OCI-M1 (cell line): ENCODE measurements at places on chromosomes 11 and 22.

DNA sequence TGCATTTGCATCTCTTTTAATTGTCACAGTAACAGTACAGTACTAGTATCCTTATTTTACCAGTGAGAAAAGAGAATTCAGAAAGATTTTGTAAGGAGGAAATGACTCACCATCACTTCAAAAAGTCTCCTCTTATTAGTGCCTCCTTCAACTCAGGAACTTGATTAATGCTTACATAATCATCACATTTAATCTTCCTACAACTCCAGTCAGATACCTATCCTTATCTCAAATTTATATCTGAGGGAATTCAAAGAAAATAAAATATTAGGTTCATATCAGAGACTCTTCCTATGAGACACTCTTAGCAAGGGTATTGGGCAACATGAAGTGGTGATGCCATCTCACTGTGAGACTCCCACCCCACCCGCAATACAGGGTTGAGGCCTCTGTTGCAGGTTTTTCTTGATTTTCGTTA lies 26.1 kb upstream of the CTSC start:
- peak; percentile 61 for DNase-seq

DNA sequence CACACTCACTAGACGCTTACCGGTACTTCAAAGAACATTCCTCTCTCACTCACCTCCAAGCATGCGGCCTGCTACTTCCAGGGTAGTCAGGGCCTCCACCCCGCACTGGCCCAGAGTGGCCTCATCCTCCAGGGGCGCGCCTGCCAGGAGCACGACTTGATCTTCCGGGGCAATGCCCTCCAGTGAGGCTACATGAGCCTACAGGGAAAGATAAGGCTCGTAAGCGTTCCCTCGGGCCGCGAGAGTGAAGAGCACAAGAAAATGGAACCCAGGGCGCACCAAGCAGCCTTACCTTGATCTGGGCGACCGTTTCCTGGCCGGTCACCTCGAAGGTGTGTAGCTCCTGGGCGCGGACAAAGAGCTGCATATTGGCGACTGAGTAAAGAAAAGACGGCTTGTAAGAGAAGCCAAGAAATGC lies 478 bp downstream of the FAU start:
- DNase-seq: peak; percentile 37

DNA sequence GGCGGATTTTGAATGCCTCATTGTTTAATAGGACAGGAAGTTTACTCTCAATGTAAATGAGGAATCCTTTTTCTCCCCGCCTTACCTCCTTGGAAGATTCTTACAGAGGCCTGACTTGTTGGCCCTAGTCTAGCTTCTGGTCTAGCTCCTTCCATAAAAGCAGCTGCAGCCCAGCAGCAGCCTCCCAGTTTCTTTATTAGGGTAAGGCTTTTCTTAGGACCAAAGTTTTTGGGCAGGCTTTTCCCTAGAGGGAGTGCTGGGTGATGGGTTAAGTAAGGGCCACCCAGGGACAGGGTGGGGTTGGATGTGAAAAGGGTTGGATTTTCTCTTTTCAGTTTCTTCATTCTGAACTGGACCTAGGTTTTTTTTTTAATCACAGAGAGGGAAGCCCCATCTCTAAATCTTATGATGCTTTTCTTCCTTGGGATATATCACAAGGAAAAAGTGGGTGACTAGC lies 49.7 kb downstream of the LIF start:
- no peak for DNase-seq

DNA sequence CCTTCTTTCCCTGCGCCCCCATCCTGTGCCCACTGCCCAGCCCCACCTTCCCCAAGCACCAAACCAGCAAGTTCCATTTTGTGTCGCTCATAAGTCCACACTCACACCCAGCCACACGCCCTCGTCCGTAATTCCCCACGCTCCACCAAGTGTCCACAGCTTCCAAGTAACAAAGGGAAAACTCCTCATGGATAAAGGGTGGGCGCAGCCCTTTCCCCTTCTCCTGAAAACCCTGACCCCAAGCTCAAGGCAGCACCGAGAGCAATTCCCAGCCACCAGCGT lies 458 bp downstream of the FXYD6 start:
- DNase-seq: no peak

DNA sequence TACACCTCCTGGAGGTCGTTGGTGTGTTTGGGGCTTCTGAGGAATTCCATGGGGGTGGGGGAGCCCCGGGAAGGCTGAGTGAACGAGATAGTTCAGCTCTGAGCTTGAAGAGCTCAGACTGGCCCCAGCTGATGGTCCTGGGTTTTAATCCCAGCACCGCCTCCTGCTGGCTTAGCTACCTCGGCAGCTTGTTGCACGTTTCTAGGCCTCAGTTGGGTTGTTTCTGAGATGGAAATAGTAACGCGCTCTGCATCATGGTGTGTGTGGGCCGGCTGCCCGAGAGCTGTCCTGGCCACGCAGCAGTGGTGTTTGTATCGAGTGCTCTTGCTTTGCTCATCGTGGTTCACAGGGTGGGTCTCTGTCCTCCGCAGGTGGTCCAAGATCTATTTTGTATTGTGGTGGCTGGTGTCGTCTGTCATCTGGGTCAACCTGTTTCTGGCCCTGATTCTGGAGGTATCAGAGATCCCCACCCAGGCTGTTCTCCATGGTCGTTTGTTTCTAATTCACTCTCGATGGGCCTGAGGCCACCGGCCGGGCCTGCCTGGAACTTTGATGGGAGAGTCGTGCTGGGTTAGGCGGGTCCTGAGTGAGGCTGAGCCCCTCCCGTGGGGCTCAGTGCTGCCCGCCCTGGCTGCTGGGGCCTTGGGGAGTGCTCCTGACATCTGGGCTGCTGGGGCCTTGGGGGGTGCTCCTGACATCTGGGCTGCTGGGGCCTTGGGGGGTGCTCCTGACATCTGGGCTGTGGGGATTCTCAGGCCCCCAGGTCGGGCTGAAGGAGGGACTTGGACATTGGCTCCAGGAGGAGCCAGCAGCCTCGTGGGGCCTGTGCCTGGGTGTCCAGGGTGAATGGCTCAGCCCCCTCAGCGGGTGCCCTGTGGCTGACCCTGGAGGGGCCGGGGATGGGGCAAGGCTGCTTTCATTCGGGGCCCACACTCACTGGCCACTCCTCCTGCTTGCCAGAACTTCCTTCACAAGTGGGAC lies 37.7 kb downstream of the TPCN2 start:
- DNase-seq: no peak

GRCh38 chr11:85946221-85946620 lies 91.0 kb downstream of the CCDC83 start:
- DNase-seq: no peak

DNA sequence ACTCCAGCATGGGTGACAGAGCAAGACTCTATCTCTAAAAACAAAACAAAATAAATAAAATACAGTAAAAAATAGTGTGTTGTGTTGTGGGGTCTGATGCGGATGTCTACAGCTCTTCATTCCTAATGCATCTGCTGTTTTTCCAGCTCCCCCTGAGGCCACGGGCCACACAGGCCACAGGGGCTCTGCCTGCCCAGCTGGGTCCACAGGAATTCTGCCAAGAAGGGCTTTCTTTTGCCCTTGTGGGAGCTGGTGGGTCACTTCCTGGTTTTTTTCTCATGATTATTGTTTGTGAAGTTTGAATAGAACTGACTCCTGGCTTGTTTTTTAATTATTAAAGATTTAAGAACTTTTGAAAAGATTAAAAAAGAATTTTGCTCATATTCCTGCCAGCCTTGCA lies 67.4 kb upstream of the CLDN5 start:
- DNase-seq: no peak

GRCh38 chr11:70454197-70454767 lies 56.0 kb downstream of the CTTN start:
- DNase-seq: no peak

DNA sequence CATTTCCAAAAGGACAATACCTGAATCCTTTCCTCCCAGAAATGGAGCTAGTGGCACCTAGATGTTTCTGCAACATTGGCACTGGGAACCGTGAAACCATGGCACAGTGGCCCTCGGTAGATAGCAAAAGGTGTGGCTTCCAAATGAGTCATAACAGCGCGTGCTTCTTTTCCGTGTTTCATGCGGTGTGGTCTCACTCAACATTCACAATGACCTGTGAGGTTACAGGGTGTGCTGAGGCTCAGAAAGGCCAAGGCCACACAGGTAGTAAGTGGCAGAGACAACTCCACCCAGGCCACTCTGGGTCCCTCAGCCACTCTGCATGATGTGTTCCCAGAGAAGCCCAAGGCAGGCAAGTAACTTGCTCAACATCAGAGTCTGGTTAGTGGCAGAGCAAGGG lies 67.4 kb downstream of the TP53I11 start:
- DNase-seq: no peak

- no peak for DNase-seq
Measured at GRCh38 chr11:26219183-26220117, 112.5 kb upstream of the ANO3 start.

DNA sequence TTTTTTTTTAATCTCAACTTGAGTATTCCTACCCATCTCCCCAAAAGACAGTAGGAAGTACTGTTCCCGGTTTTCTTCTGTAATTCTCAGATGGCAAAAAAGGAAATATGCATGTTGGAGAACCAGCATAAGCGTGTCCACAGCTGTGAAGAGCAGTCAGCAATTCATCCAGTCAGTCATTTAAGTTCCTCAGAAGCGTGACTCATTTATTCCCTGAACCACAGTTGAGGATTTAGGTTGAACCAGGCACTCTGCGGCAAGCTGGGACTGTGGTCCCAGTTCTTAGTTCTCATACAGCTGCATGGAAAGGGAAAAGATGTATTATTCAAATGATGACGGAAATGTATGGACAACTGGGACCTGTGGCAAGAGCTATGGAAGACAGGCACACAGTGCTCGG lies 61.0 kb upstream of the MYO18B start:
- no peak for DNase-seq

DNA sequence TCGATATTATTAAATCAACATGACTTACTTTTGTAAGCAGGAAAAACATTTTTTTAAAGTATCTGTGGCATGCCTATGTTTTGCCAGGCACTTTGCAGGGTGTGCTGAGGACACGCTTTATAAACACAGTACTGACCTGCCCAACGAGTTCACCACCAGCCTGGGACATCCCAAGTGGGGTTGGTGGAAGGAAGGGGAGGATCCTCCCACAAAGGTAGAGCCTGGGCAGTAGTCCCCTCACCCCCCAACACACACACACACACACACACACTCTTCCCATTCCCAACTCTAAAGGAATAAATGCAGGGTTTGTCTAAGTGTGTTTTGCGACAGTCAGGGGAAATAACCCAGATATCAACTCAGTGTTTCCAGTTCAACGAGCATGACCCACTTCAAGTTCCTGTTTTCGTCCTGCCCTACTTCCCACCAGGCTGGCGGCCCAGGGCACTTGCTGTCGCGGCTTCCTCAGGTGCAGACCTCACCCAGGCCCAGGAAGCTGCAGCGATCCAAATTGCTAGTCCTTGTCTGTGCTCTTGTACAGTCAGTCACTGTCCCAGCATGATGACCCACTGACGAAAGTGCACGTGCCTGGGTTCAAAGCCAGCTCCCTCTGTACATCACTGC lies 3.1 kb downstream of the CERK start:
- peak; percentile 52 for DNase-seq

GRCh38 chr11:2313051-2313951 lies 11.5 kb downstream of the TSPAN32 start:
- no peak for DNase-seq

GRCh38 chr11:20311444-20311843 lies 52.1 kb upstream of the HTATIP2 start:
- DNase-seq: no peak

DNA sequence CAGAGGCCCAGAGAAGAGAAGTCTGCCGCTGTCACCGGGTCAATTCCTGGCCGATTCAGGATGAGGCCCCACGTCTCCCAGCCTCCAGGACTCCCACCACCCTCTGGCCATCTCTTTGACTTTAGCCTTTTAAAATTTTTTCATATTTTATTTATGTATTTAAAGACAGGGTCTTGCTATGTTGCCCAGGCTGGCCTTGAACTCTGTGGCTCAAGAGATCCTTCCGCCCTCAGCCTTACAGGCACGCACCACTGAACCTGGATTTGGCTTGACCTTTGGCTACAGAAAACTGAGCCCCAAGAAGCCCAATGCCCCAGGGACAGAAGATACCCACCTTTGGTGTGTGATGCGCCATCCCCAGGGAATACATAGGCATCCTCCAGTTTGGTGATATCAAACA lies 3.9 kb downstream of the POLR3H start:
- DNase-seq: no peak

DNA sequence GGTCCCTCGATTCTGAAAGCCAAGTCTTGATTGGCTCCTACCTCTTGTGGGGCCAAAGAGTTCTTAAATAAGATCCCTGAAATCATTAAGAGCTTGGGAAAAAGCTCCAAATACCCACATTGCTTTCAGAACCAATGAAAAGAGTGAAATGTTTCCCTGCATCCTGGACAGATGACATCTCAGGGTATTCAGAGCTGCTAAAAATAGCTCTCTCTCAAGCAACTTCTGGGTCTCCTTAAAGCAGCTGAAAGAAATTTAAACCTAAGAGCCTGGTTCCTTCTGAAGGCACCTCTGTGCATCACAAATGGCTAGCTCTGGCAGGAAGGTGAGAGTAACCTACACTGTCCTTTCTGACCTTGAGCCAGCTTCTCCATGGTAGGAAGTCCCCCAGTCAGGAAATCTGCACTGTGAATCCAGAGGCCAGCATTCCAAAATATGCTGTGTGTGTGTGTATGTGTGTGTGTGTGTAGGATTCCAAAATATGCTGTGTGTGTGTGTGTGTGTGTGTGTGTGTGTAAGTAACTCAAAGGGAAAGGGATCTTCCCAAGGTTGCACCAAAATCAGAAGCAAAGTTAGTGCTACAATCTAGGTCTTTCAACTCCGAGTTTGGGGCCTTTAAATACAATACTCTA lies 50.1 kb downstream of the RELT start:
- no peak for DNase-seq

DNA sequence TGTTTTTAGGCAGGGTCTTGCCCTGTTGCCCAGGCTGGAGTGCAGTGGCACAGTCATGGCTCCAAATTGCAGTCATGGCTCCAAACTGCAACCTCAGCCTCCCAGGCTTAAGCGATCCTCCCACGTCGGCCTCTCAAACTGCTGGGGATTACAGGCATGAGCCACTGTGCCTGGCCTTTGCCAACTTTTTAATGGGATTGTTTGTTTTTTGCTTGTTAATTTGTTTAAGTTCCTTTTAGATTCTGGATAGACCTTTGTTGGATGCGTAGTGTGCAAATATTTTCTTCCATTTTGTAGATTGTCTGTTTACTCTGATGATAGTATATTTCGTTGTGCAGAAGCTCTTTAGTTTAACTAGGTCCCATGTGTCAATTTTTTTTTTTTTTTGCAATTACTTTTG lies 10.0 kb upstream of the SCGB1D1 start:
- no peak for DNase-seq

DNA sequence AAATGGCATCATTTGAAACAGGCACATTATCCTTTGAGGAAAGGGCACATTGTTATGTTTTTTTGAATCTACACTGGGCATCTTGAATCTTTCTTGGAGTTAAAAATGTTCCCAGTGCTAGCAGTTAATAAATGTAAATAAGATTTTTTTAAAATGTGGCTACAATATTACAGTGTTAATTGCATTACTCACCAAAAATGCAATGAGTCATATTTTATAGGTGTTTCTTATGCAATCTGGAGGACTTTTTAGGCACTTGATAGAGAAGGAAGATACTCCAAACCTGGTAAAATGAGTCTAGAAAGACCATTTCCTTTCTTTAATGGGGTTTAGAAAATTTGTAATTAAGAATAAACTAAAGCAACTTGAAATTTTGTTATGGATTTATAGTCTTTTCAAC lies 238.0 kb downstream of the METTL15 start:
- no peak for DNase-seq
